ENCODE measurements at places on chromosomes 1 and 21. TPM values are rescaled to one million over a fixed set of nuclear protein-coding genes. Genes with fewer than 3 reads are reported as not detected.

Gene CRTC2
- 5.8 TPM for total RNA-seq

Gene MMEL1
- 2.9 TPM for total RNA-seq

Gene AMY1B
- total RNA-seq, result not detected

Gene GPR37L1
- 7.5 TPM for total RNA-seq

Gene C4BPA
- not detected for total RNA-seq

DNA sequence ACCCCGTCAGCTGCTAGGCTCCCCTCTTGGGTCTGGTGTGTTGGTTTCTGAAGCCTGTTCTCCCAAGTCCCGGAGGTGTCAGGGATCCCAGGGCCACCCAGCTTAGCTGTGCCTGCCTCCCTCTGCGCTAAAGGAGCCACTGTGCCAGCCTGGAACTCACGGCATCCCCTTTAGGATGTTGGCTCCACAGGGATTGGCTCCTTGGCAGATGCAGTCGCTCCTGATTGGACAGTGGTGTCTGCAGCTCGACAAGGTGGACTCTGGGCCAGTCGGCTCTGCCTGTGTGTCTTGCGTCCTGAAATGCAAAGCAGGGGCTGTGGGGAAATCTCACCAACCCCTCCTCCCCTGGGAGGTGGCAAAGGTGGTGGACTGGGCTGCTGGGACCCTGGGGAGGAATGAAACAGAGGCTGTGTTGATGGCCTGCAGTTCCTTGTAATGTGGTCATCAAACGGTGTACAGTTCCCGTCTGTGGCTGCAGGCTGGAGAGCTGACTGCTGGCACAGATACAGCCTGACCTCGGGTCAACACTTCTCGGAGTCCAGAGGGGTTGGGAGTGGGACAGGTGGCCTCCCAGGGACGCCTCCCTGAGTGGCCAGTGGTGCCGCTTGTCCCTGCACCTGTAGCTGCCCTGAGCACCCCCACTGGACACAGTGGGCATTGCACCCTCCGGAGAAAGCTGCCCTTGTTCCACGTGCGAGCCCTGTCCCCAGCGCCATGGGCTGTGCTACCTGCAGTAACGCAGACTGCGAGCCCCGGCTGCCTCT is 11.5 kb upstream of the KCNAB2 start:
- H3K27ac ChIP-seq, result no peak overlapping the region
- H3K4me3 ChIP-seq, result no peak overlapping the region
- peaks cover 7% of the 10 kb centered on the region for H3K36me3 ChIP-seq
- H3K4me1 ChIP-seq, result peaks cover 18% of the 10 kb centered on the region

- no peak overlapping the region for H3K4me3 ChIP-seq
- H3K36me3 ChIP-seq, result no peaks in the 10 kb centered on the region
- no peak overlapping the region for H3K27ac ChIP-seq
- no peaks in the 10 kb centered on the region for H3K4me1 ChIP-seq
- no peaks in the 10 kb centered on the region for H3K27me3 ChIP-seq
These were observed 480.6 kb downstream of the SETD4 start for GRCh38 chr21:35579520-35580293.

DNA sequence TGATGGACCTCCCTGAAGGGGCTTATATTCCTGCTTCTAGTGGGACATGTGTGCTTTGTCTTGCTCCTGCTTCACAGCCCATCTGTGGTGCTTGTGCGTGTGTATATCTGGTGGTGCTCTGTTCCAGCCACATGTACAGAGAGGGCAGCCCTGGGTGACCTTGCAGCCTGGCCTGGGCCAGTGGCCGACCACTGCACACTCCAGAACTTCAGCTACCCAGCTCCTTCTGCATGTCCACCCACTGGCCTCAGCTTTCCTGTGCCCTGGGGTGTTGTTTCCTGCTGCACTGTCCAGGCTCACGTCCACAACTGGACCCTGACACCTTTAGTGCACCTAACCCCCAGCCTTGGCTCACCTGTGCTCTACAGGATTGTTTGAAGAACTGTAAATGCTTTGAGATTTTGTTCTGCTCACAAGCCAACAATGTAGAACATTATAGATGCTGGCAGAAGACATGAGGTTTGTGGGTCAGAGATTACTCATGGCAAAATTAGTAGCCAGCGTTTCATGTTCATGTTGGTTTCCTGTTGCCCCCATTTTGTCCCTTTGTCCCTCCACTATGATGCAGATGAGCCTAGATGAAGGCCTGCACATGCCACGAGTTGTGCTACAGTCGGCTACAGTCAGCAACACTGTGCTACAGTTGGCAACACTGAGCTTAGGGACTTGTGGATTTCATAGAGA is 5.3 kb upstream of the S100B start:
- H3K4me3 ChIP-seq, result no peak overlapping the region
- DNase-seq, result no peak
- H3K36me3 ChIP-seq, result no peaks in the 10 kb centered on the region
- H3K4me1 ChIP-seq, result peaks cover 16% of the 10 kb centered on the region

GRCh38 chr1:44036409-44037139 is 5.3 kb upstream of the SLC6A9 start:
- H3K36me3 ChIP-seq, result no peaks in the 10 kb centered on the region
- peaks cover 45% of the 10 kb centered on the region for H3K4me1 ChIP-seq
- no peak overlapping the region for H3K4me3 ChIP-seq
- peak overlapping the region; percentile 42 for H3K27ac ChIP-seq
- no peak for DNase-seq

GRCh38 chr21:37210130-37210529 is 57.0 kb downstream of the VPS26C start:
- H3K36me3 ChIP-seq, result peaks cover 8% of the 10 kb centered on the region
- no peak overlapping the region for H3K27ac ChIP-seq
- H3K4me1 ChIP-seq, result peaks cover 18% of the 10 kb centered on the region
- H3K27me3 ChIP-seq, result no peaks in the 10 kb centered on the region
- H3K4me3 ChIP-seq, result no peak overlapping the region

GRCh38 chr1:18960409-18960808 is 3.9 kb upstream of the IFFO2 start:
- no peaks in the 10 kb centered on the region for H3K27me3 ChIP-seq
- no peaks in the 10 kb centered on the region for H3K36me3 ChIP-seq
- H3K27ac ChIP-seq, result no peak overlapping the region

DNA sequence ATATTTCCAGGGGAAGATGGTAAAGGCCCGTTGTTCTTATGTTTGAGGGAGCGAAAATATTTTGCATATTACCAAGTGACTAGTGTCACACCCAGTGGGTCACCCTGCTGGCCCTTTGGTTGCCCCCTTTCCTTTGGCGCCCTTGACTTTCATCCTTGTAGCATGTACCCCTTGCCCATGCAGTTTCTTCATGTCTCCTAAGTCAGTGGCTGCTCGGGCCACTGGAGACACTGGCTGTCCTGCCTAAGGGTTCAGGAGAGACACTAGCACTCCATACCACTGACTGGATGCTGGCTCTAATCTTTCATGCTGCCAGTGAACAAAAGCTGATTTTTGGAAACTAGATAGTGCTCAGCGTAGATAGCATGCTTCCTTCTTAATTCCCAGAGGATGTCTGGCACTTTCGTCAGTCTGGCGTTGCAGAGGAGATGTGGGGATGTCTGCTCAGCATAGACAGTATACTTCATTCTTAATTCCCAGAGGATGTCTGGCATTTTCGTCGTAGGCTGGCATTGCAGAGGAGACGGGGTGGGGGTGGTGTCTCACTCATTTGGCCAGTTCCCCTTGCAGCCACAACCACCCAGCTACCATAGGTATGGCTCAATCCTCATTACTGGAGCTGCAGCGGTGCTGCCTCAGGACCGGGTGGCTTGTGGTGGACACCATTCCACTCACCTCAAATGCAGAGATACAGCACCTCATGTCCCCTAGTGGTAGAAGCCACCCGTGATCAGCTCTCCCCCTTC is 770.9 kb upstream of the TPTE start:
- no peaks in the 10 kb centered on the region for H3K27me3 ChIP-seq
- no peaks in the 10 kb centered on the region for H3K36me3 ChIP-seq
- DNase-seq, result no peak

DNA sequence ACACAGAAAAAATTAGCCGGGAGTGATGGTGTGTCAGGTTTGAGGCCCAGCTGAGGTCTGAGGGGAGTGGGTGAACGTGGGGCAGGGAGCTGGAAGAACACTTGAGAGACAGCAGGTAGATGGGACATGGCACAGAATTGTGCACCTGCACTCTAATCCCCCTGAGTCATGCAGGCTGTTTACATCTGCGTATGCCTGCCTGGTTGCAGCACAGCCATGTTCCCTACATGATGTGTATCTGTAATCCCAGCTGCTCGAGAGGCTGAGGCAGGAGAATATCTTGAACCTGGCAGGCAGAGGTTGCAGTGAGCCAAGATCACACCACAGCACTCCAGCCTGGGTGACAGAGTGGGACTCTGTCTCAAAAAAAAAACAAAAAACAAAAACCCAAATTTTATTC is 44.8 kb downstream of the ATP5PO start:
- H3K27me3 ChIP-seq, result no peaks in the 10 kb centered on the region
- no peaks in the 10 kb centered on the region for H3K4me1 ChIP-seq
- no peak overlapping the region for H3K27ac ChIP-seq
- peaks cover 23% of the 10 kb centered on the region for H3K36me3 ChIP-seq
- no peak overlapping the region for H3K4me3 ChIP-seq

GRCh38 chr1:182770232-182770631 is 19.3 kb upstream of the NPL start:
- no peak overlapping the region for H3K4me3 ChIP-seq
- H3K27me3 ChIP-seq, result no peaks in the 10 kb centered on the region
- no peak overlapping the region for H3K27ac ChIP-seq
- no peaks in the 10 kb centered on the region for H3K4me1 ChIP-seq
- DNase-seq, result no peak
- H3K36me3 ChIP-seq, result no peaks in the 10 kb centered on the region

- no peak overlapping the region for H3K27ac ChIP-seq
- no peaks in the 10 kb centered on the region for H3K4me1 ChIP-seq
- no peak overlapping the region for H3K4me3 ChIP-seq
- no peaks in the 10 kb centered on the region for H3K36me3 ChIP-seq
- no peak for DNase-seq
These were observed 25.9 kb upstream of the CD84 start for GRCh38 chr1:160605205-160605604.

DNA sequence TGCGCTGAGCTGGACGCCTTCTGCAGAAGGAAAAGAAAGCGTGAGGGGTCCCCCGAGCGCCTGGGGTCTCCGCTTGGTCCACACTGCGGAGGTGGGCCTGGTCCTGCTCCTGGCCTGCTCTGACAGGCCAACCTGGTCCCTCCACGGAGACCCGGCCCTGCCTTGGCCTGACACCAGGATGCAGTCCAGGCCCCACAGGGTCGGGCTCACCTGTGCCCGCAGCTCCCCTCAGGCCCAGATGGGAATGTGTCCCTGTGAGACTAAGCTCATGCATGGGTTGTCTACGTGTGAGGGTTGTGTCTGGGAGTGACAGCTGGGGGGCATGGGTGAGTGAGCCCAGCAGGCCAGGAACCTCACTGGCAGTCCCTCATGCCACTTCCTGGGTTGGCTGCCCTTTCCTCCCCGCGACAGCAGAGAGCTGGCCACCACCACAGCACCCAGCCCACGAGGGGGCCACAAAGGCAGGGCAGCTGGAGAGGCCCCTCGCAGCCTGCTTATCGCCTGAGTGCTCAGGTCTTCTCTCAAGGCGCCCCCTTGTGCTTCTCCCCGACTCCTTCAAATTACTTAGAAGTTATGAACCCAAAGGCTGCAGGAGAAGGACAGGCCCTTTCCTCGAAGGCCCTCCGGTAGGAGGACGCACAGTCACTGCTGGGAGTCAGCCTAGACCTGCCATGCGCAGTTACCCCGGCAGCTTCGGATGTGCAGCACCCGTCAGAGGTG is 41.1 kb downstream of the SLC45A1 start:
- H3K27me3 ChIP-seq, result no peaks in the 10 kb centered on the region
- peaks cover 32% of the 10 kb centered on the region for H3K4me1 ChIP-seq
- H3K27ac ChIP-seq, result no peak overlapping the region

- H3K4me3 ChIP-seq, result no peak overlapping the region
- peaks cover 1% of the 10 kb centered on the region for H3K4me1 ChIP-seq
- DNase-seq, result no peak
- no peak overlapping the region for H3K27ac ChIP-seq
- no peaks in the 10 kb centered on the region for H3K36me3 ChIP-seq
These were observed 2.5 kb upstream of the C1QA start for GRCh38 chr1:22633697-22634463.

GRCh38 chr1:39269791-39270342 is 65.4 kb downstream of the MACF1 start:
- H3K36me3 ChIP-seq, result no peaks in the 10 kb centered on the region
- H3K4me1 ChIP-seq, result peaks cover 27% of the 10 kb centered on the region
- H3K27me3 ChIP-seq, result no peaks in the 10 kb centered on the region
- DNase-seq, result no peak

GRCh38 chr1:185896863-185897262 is 162.7 kb downstream of the HMCN1 start:
- no peaks in the 10 kb centered on the region for H3K27me3 ChIP-seq
- no peak for DNase-seq
- H3K4me3 ChIP-seq, result no peak overlapping the region

- H3K27me3 ChIP-seq, result no peaks in the 10 kb centered on the region
- H3K4me1 ChIP-seq, result no peaks in the 10 kb centered on the region
- no peak overlapping the region for H3K27ac ChIP-seq
- no peak for DNase-seq
- no peaks in the 10 kb centered on the region for H3K36me3 ChIP-seq
These were observed 290.3 kb downstream of the CHRM3 start for GRCh38 chr1:239676522-239677273.

DNA sequence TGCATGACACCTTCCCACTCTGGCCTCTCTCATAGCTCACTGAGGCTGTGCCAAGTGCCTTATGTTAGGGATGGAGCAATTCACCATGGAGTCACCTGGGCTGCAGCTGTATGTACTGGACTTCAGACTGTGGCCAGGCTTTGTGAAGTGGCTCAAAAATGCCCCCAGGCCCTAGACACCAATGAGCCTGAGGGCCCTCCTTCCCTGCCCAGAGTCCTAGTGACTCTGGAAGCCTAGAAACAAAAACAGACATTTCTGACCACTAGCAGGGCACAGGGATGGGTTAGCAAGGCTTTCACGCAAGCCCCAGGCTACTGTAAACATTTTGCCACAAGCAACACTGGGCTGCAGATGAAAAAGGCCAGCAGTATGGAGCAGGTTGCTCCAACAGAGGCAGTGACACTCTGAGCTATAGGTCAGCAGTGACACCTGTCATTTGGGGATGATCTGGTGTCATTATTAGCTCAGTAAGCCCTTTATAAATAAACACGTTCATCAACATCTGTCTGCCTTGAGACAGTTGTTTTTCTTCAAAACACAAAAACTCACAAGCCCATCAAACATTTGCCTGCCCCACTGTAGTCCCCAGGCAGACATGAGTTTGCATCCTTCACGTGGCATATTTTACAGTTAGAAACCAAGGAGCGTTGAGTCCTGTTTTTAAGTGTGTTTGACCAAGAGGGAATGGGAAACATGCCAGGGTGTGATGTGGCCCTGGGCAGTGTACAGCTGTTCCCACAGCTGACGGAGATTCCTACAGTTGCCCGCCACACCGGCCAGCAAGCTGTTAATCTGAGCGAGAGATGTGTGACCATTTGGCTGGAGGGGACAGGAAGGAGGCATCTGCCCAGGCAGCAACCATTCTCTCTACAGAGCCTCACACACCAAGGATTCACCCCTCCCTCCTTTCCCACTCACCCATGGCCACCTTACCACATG is 66.8 kb downstream of the KCNN3 start:
- no peak overlapping the region for H3K27ac ChIP-seq
- H3K27me3 ChIP-seq, result peaks cover 3% of the 10 kb centered on the region
- DNase-seq, result no peak
- H3K4me1 ChIP-seq, result peaks cover 66% of the 10 kb centered on the region
- H3K4me3 ChIP-seq, result no peak overlapping the region
